ENCODE measurements at places on chromosomes 3 and 15.

- DNase-seq: no peak
Measured at GRCh38 chr3:31634476-31634875, 101.8 kb downstream of the STT3B start.

DNA sequence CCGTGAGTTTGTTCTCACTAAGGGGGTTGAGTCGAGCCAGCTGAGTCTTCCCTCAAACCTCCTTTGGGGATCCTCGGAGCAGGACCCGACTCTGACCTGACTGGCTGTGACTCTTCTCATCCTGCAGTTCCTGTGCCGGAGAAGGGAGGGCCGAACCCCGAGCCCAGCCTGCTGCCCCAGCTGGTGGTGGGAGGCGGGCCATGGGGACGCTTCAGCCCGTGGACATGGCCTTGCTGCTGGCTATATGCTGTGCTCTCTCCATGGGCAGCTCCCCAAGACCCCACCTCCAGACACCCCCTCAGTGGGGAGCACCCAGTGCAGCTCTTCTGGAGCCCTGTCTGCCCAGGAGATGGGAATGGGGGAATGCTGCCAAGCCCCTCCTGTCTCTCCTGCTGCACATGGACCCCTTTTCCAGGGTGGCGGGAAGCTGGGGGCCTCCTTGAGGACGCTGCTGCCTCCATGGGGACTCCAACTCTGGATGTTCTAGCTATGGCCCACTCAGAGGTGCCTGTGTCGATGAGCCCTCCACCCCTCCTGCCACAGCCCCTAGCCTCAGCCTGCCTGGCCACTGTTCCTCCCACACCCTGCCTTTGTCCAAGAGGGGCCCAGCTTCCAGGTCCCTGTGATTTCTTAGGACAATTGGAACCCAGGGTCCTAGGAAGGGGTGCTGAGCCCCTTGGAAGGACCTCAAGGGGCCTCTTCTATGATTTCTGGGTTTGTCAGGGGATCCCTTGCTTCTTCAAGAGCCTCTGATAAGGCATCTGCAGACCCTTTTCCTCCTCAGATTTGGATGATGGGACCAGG, 12.8 kb downstream of the C15orf39 start:
- DNase-seq: no peak

DNA sequence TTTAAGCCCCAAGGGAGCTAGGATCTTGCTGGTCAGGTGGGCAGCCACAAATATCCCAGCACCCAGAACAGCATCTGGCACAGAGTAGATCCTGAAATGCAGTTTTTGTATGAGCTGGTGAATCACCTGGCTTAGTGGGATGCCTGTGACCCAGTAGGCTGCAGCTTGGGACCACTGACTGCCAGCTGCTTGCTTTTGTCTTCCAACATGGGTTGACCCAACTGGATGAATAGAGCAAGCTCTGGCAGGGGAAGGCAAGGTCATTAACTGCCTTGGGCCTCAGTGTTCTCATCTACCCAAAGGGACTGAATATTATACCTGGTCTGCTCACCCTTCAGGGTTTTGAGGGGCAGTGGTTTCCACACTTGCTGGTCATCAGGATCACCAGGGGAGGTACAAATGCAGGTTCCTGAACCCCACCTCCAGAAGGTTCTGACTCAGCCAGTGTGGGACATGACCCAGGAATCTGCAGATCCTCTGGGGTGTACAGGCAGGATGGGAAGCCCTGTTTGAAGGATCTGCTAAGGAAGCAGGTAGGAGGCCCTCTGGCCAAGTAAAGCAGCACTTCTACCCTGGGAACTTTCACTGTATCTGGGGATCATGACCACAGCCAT, 55.4 kb downstream of the ITGA11 start:
- no peak for DNase-seq

GRCh38 chr3:139764069-139764905, 86.5 kb upstream of the NMNAT3 start:
- peak; percentile 8 for DNase-seq

DNA sequence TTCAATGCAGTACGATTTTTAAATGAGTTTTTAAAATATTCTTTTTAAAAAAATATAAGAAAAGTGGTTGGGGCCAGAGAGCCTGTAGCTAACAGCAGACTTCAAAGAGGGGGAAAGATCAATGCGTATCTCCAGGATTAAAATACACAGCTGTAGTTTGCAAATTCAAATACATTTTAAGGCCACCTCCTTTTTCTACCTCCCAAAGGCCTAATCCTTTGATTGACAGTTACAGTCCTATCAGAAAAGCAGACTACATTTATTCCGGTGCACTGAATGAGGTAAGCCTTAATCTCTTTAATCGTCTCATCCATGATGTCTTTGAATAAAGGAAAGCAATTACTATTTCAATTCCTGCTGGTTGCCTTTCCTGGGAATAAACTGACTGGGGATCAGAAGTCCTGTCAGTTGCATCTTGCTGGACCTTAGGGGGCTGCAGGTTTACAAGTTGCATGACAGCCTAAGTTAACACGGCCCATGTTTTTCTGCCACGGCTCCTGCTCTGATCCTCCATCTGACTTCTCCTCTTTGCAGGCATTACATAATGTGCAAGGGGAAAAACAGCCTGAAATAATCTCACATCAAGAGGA, 51.7 kb downstream of the CADPS start:
- no peak for DNase-seq

- DNase-seq: no peak
Measured at GRCh38 chr3:113552851-113553250, 20.5 kb downstream of the SIDT1 start.

GRCh38 chr3:108406661-108407206, 103.7 kb downstream of the MYH15 start:
- peak; percentile 82 for DNase-seq

DNA sequence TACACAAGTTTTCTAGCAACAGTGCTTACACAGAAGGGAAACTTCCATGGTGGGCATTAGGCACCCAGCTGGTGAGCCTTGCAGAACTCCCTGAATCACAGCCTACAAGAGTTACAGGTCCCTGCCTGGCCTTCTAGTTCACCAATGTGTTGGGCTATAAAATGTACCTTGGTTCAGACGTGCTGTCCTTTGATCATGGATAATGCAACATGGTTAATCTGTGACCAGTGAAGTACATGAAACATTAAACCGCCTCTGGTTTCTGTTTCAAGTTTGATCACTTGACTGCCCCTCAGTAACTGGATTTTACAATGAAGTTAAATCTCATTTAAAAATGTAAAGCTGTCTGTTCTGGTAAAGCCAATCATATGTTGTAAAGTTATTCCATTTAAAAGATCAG, 51.8 kb downstream of the FMN1 start:
- no peak for DNase-seq

- DNase-seq: peak; percentile 28
Measured at GRCh38 chr3:160577556-160578195, 12.3 kb upstream of the KPNA4 start.

- no peak for DNase-seq
Measured at GRCh38 chr15:47289656-47290055, 427.6 kb upstream of the SEMA6D start.

- no peak for DNase-seq
Measured at GRCh38 chr3:123090728-123091531, 24.1 kb downstream of the PDIA5 start.

GRCh38 chr3:183514021-183514420, 41.5 kb downstream of the KLHL6 start:
- no peak for DNase-seq

DNA sequence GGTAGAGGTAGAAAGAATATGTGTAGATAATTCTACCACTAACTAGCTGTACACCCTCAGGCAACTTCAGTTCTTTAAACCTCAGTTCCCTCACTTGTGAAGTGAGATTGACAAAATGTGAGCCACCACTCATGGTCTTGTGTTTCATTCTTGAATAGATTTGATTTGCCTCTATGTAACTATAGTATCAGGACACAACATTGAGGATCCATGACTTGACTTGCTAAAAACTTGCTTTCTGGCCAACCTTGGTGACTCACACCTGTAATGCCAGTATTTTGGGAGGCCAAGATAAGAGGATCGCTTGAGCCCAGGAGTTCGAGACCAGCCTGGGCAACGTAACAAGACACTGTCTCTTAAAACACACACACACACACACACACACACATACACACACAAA, 115.8 kb upstream of the FLNB start:
- peak; percentile 20 for DNase-seq

DNA sequence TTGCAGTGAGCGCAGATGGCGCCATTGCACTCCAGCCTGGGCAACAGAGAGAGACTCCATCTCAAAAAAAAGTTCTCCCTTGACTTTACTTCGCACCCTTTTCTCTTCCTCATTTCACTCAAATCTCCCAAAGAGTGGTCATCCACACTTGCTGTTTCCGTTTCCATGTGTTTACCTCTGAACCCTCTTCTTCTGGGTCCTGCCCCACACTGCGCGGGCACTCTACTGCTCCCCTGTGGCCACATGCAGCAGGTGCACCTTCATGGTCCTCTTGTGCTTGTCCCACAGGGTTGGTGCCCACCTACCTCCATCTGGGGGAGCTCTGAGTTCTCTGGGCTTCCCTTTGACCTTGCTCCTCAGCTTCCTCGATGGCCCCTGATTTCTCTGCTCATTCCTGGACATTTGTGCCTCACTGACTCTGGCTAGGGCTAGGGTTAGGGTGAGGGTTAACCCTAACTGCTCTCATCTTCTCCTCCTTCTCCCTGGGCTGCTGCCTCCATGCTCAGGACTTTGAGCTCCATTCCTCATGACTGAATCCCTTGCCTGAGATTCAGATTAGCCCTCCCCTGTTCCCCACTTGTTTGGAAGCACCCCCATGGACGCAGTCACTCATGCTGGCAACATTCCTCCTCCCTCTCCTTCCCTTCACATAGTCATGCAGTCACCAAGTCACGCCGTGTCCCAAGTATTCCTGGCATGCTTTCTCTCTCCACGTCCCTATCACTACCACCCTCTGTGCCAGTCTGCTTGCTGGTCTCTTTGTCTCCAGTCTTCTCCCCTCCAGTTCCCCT, 26.6 kb upstream of the KY start:
- DNase-seq: peak; percentile 22

DNA sequence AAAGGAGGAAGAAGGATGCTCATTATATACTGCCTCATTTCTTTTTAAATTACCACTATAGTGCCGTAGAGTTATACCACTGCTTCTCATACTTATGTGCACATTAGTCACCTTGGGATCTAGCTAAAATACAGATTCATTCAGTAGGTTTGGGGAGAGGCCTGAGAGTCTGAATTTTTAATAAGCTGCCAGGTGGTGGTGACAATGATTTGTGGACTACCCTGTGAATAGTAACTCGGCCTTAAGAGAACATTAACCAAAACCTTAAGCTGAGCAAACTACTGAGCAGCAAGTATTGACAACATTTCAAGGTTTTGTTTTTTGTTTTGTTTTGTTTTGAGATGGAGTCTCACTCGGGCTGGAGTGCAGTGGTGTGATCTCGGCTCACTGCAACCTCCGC, 19.8 kb downstream of the UBA5 start:
- no peak for DNase-seq

DNA sequence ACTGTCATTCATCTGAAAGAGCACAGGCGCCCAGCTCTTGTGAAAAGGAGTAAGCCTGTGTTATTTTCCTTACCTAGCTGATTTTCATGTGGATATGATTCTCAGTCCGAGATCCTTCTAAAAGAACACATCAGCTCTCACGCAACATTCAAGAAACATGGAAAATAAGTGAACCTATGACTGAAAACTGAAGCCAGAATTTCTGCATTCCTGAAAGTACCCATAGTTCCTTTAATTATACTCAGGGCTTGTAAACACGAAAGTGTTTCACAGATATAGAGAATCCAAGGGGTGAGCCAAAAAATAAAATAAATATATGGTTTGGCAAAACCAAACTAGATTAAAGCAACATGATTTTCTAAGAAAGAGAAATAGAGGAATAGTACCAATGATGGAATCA, 100.8 kb upstream of the CHMP2B start:
- no peak for DNase-seq

- DNase-seq: no peak
Measured at GRCh38 chr3:120052225-120052624, 42.0 kb downstream of the GSK3B start.

GRCh38 chr3:184361932-184362667, 590 bp downstream of the POLR2H start:
- DNase-seq: peak; percentile 62

DNA sequence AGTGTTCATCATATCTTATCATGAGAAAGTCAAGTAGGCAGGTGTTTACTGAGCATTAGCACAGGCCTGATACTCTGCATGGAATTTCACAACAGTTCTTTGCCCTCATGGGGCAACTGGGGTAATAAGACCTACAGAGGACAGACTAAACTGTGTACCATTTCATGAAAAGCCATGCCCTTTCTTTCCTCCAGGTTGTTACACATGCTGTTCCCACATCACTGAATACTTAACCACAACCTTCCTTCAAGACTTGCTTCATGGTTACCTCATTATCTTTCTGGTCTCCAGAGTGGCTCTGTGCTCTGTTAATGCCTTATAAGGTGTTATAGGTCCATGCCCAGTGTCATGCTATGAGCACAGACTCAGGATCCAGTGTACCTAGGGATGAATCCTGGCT, 28.2 kb upstream of the RSL24D1 start:
- DNase-seq: no peak

DNA sequence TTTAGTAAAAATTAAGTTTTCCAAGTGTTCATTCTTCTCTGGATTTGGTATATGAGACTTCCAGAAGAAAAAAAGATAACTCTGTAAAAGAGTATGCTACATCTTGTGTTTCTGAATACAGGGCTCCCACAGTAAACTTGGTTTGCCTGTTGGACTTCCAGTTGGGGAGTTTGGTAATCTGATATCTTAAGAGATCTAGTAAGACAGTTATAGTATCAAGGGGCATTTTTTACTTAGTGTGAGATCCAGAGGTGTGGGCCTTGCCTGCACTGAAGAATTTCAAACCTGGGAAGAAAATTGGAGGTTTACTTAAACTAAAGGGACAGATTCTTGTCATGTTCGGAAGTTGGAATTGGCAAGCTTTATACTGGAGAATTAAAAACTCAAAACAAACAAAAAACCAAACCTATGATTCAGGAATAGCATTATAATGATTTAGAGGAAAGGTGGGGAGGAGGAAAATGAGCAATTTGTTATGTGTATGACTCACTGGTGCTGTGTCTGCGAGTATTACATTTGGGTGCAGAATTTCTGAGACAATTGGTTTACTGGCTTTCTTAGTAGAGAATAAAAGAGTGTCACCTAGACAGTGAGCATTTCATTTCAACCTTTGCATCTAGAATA, 58.9 kb upstream of the ULK4 start:
- no peak for DNase-seq

DNA sequence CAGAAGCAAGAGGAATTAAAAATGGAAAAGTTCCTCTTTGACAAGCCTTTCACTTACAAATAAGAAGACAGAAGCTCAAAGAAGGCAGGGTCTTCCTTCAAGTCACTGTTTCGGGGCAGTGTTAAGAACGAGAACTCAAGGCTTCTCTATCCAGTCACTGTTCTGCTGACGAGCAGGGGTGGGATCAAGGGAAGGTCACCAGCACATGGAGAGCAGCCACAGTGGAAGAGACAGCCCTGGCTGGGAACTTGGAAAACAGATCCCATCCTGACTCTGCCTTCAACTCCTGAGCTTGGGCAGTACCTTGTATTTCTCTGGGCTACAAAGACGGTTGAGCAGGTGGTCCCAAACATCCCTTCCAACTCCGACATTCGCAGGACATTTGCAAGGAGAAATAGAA, 111.5 kb upstream of the LPP start:
- no peak for DNase-seq

Data from cardiac muscle cell (in vitro differentiated cells and primary cell).